ENCODE measurements at places on chromosomes 2 and 18.

DNA sequence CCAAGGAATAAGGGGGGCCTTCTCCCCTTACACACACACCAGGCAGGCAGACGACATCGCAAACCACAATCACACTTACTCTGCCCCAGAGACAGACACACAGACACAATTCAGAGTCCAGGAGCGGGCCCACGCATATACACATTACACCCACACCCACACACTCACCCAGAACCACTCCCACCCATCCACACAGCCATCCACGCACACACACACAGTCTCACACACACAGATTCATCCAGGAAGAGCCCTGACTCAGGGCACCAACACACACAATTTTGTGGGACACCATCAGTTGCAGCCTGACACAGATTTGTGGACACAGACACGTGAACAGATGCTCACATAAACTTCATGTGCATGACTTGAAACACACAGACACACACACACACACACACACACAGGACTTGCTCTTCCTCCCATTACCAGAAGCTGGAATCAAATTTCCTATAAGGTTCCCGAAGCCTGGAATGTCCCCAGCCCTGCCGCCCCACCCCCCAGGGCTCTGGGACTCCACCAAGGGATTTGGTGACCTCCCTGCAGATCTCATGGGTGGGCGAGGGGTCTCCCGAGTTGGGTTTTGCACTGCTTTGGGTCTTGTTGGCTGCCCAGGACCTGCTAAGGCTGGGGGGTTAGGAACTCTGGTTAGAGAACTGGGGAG lies 23.5 kb downstream of the TNS1 start:
- no peak for DNase-seq

GRCh38 chr2:233974530-233975071 lies 57.4 kb downstream of the TRPM8 start:
- no peak for DNase-seq

DNA sequence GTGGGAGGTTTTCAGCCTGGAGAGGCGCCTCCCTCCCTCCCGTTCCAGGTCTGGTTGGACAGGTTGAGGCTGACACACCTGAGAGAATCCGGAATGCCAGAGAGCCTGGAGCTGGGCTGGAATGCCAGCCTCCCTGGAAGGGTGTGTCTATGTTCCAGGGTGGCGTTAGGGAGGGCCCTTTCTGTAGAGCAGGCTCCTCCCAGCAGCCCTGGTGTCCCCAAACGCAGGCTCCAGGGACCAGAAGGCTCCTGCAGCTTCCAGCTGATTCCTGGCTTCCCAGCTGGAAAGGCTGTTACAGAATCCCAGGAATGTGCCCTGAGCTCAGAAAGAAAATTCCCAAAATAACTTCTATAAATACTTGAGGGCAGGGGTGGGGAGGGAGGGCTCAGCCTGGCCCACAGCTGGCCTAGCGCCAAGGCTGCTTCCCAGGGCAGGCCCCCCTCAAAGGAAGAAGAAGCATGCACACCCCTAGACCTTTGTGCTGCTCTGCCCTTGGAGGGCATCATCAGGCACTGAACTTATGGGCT lies 85.4 kb downstream of the STPG4 start:
- DNase-seq: no peak

DNA sequence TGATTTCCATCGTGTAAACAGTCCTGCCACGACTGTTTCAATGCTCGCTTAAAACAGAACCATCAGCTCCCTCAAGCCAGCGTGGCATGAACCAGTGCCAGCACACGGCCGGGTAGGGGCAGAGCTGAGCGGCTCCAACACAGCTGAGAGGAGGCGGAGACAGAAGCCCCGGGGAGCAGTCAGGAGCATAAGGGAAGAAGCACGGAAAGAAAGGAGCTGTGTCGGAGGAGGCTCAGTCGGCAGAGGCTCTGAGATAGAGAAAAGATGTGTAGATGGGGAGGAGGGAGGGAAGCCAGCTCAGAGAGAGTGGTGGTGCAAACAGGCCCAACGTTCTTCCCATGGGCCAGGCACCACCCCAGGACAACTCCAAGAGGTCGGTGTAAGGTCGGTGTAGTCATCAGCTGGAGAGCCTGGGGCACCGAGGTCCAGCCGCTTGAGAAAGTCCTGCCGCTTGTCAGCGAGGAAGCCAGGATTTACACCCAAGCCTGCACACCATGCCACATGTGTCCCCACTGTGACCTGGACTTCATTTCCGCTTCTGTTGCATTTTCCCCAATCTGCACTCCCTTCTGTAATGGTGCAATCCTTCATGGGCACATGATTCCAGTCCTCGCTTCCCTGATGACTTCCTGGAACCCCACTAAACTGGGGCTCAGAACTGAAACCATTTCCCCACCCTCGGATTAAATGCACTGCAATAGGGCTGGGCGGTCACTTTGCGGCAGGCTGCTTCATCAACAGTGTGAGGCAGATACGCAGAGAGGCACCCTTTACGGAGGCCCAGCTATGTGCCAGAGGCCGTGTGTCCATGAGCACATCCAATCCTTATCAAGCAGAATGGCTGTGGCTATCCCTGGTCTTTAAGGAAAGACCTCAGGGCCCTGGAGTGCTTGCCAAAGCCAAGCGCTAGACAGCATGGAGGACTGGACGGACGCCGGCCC lies 43.5 kb downstream of the CYP27C1 start:
- DNase-seq: peak; percentile 82

GRCh38 chr2:156896294-156896693 lies 361.2 kb upstream of the GALNT5 start:
- no peak for DNase-seq

Measured in inflammatory macrophage treated with lipopolysaccharide for 4 hours (primary cell).